ENCODE measurements at places on chromosomes 13 and 19. TPM values are rescaled to one million over a fixed set of nuclear protein-coding genes. Genes with fewer than 3 reads are reported as not detected.

Gene EVI5L
- total RNA-seq: 6.9 TPM

Gene IRGC
- not detected for total RNA-seq

Gene CRTC1
- total RNA-seq: 6.5 TPM

Gene ZNF221
- total RNA-seq: 6.8 TPM

Gene VSIG10L
- 1.0 TPM for total RNA-seq

GRCh38 chr13:96053003-96053703 lies at the start of gene UGGT2:
Gene UGGT2 (minus strand): TSS chr13:96053401. CDS start chr13:96053312, 89 bp downstream.
- peak; percentile 70 for DNase-seq

DNA sequence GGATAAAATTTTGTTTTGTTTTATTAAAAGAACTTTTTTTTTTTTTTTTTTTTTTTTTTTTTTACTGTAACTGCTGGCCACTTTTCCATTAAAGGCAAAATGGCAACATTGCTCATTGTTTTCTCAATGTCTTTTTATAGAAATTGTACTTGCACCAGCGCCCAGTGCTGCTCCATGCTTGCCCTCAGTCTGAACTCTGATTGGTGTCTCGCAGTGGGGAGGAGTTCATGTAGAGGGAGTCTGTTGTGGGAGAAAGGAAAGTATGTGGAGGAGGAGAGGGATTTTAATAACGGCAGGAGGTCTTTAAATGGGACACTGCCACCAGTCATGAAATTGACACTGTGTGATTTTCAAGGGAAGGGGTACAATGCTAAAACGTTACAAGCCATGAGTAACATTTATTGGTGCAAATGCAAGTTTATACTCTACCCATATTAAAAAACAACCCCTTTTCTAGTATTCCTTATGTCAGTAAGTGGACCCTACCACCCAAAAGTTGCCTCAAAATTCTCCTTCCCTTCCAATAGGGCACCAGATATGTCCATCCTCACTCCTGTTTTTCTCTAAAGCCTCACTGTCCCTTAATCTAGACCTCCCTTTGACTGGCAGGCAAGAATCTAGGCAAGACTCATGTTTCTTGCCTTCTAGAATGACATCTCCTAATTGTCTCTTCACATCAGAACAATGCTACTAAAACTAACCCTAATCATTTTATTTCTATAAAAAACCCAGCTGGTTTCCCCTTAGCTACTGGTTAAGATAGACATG lies 3.2 kb downstream of the RASL11A start:
- no peak for DNase-seq

- no peak for DNase-seq
Measured at GRCh38 chr13:46846726-46847125, 49.8 kb upstream of the ESD start.

- DNase-seq: no peak
Measured at GRCh38 chr19:19628501-19629134, 598 bp upstream of the LPAR2 start.

DNA sequence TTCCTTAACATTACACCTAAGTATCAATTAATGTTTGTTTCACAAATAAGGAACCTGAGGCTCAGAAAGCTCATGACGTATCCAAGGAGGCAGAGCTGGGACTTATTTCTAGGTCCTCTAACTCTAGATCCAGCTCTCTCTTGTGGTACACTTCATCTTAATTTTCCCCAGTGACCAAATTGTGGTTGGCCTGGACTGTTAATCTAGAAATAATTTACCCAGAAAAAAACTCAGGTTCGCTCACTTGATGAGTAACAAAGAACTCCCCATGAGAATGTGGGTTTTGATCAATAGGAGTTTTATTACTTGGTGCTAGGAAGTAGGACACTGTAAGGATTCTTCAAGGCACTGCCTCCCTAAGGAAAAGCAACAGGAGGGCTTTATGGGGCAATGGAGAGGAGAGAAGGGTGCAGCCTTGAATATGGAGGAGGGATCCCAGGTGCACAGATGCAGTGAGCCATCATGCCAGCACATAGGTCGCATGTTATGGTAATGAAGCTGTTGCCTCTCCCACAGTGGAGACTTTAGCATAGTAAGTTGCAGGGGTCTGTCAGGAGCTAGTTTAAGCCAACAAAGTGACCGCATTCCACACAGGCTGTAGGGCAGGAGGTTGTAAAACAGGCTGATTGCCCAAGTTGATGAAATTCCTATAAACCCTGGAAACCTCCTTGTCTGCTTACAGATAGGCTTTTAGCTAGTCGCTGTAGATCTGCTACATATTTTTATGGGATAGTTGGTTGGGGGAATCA lies 14.7 kb downstream of the RAP2A start:
- no peak for DNase-seq

DNA sequence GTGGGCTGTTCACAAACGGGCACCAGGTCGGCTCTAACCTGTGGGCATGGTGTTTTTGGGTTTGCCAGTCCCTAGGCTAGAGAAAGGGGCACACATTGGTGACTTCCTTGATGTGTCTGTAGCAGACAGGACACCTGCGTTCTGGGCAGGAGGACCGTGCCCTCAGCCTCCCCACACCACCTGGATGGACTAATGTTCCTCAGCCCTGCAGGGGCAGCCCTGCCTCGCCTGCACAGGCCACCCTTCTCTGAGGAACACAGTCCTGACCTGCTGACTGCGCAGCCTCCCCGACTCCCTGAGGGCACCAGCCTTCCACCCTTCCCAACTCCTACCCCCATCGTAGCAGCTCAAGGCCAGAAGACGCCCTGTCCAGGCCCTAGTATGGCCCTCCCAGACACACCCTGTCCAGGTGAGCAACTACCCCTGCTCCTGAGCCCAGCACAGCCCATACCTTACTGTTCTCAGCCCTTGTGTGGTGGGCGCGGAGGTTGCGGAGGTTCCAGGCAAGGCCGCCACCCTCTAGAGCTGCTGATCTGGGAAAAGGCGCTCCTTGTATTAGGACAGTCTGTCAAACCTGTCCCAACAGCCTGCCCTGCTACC lies 55.7 kb downstream of the GGACT start:
- no peak for DNase-seq

Measured in omental fat pad (tissue), 4 donors.